ENCODE measurements at places on chromosomes 16 and 17. TPM values are rescaled to one million over a fixed set of nuclear protein-coding genes. Genes with fewer than 3 reads are reported as not detected.

DNA sequence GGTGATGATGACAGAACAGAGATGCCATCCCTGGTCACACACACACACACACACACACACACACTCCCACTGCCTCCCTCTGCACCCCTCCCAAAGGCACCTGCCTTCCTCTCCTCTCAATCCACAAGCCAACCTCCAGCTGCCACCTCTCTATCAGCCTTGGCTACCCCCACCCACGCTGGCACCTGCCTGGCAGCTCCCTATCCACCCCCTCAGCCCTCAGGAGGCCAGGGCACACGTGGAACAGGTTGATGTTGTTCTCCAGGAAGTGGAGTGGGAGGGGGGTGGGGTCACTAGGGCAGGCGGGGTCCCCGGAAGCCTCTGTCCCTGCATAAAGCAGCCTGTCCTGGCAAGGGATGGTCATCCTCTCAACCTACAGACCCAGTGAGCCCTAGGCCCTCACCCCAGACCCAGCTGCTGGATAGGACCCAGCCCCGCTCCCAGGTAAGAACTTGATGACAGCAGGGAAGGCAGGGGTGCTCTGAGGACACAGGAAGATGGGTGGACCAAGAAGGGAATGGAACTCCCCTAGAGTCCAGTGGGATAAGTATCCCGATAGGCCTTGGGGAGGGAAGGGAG lies at the start of gene GSDMA:
Gene GSDMA (plus strand): TSS at position 363 of the 579 bp plus-strand sequence. CDS start 2,684 bp downstream, outside the sequence.
- no peak within 1 kb of the TSS for H3K4me3 ChIP-seq
- H3K27me3 ChIP-seq: peaks cover 14% of the 10 kb centered on the region
- H3K4me1 ChIP-seq: peaks cover 12% of the 10 kb centered on the region
- H3K36me3 ChIP-seq: peaks cover 4% of the 10 kb centered on the region
- no peak within 1 kb of the TSS for H3K27ac ChIP-seq

GRCh38 chr17:79414063-79414792 lies 196.6 kb downstream of the RBFOX3 start:
- no peaks in the 10 kb centered on the region for H3K36me3 ChIP-seq
- no peak for DNase-seq
- no peak overlapping the region for H3K27ac ChIP-seq
- peaks cover 2% of the 10 kb centered on the region for H3K27me3 ChIP-seq
- H3K4me3 ChIP-seq: no peak overlapping the region

GRCh38 chr16:48076455-48077012 lies 79.3 kb downstream of the ABCC12 start:
- H3K4me3 ChIP-seq: no peak overlapping the region
- no peak for DNase-seq
- H3K36me3 ChIP-seq: peaks cover 4% of the 10 kb centered on the region

SCN4A gene
- 0.95 TPM for total RNA-seq

- no peaks in the 10 kb centered on the region for H3K4me1 ChIP-seq
- peaks cover 23% of the 10 kb centered on the region for H3K36me3 ChIP-seq
- peaks cover 7% of the 10 kb centered on the region for H3K27me3 ChIP-seq
Observed at GRCh38 chr17:3828151-3828851, 17.7 kb downstream of the NCBP3 start.

DNA sequence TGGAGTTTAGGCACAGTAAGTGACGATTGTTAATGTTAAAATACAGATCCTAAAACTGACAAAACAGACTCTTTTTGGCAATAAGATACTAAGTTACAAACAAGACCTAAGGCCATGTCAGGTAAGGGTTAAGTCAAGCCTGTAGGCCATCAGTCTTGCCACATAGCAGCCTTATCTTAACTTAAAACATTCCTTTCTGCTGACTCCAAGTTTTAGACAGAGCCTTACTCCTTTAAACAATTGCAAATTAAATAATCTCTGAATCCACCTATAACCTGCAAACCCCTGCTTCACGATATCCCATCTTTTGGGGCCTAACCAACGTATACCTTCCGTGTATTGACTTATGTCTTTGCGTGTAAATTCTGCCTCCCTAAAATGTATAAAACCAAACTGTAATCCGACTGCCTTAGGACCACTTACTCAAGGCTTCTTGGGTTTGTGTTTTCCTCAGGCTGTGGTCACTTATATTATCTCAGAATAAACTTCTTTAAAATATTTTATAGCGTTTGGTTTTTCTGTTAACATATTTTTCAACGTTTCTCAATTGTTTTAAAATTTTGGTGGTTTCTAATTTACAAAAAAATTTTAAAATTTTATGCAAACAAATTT lies 64.4 kb downstream of the EFCAB5 start:
- no peak for DNase-seq
- H3K36me3 ChIP-seq: no peaks in the 10 kb centered on the region
- no peaks in the 10 kb centered on the region for H3K27me3 ChIP-seq
- H3K27ac ChIP-seq: no peak overlapping the region

DNA sequence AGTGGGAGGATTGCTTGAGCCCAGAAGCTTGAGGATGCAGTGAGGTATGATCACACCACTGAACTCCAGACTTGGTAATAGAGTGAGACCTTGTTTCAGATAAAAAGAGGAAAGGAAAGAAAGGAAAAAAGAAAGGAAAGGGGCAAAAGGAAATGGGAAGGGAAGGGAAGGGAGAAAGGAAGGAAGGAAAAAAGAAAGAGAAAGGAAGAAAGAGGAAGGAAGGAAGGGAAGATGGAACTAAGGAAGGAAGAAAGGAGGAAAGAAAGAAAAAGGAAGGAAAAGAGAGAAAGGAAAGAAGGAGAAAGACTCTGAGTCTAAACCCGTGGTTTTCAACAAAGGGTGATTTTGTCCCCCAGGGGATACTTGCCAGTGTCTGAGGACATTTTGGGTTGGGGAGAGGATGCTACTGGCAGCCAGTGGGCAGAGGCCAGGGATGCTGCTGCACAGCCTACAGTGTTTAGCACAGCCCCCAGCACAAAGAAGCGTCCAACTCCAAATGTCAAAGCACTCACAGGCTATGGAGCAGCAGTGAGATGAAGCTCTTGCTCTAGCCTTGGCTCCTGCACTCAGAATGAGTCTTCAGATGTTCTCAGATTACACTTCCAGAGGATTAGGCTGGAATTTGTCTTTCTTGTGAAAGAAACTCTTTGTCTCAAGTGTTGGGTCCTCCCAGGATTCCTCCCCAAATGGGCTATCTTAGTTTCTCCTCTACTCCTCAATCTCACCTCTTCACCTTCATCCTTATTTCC lies 64.2 kb downstream of the BMERB1 start:
- H3K4me3 ChIP-seq: no peak overlapping the region
- H3K36me3 ChIP-seq: peaks cover 10% of the 10 kb centered on the region
- peak overlapping the region; percentile 72 for H3K27ac ChIP-seq
- H3K27me3 ChIP-seq: peaks cover 2% of the 10 kb centered on the region

GRCh38 chr16:71367241-71367976 lies 8.9 kb downstream of the CALB2 start:
- DNase-seq: peak; percentile 86
- no peak overlapping the region for H3K27ac ChIP-seq
- H3K4me1 ChIP-seq: no peaks in the 10 kb centered on the region

SDK2 gene
- 2.4 TPM for total RNA-seq

BCAR1 gene
- total RNA-seq: 182 TPM

GRCh38 chr17:45021607-45022287 lies 29.7 kb downstream of the DCAKD start:
- peaks cover 5% of the 10 kb centered on the region for H3K36me3 ChIP-seq
- peaks cover 16% of the 10 kb centered on the region for H3K27me3 ChIP-seq
- peak overlapping the region; percentile 65 for H3K4me3 ChIP-seq
- peaks cover 17% of the 10 kb centered on the region for H3K4me1 ChIP-seq

DNA sequence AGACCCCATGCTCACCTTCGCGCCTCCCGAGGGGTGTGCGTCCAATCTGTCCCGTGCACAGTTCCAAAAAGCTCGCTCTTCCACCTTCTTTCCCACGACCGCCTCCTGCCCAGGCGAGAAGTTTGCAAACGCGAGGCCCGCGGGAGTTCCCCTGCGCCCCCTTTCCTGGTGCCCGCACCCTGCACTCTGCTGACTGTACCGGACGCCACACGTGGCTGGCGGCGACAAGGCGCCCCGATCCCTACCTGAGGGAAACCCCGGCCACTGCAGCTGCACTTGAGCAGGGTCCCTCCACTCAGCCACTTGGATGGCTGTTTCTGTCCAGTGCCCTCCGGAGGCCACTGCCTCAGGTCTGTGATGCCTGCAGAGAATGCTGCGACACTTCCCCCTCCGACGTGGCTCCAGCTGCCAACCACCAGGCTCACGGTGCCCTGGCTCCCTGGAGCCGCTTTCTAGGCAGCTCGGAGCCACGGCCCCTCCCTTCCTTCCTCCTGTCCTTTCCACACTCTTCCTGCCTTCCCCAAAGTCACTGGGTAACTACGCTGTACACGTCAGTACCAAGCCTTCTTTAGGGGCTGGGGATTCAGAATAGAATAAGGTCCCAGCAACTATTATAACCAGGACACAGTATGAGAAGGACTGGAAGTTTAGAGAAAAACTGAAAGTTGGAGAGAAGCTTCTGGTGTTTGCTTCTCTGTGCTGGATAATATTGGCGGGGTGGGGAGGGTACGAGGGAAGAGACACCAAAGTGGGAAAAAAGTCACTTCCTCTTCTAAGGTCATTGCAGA lies at the start of gene MLKL:
Gene MLKL (minus strand): TSS at position 425 of the 788 bp plus-strand sequence. CDS start 5,105 bp downstream, outside the sequence.
- no peaks in the 10 kb centered on the region for H3K36me3 ChIP-seq
- peak within 1 kb of the TSS; percentile 70 for H3K27ac ChIP-seq
- peaks cover 3% of the 10 kb centered on the region for H3K27me3 ChIP-seq
- peak within 1 kb of the TSS; percentile 96 for H3K4me3 ChIP-seq
- H3K4me1 ChIP-seq: peaks cover 19% of the 10 kb centered on the region
- peak; percentile 43 for DNase-seq

EPOP gene
- total RNA-seq: 1.3 TPM

MKS1 gene
- total RNA-seq: 27.8 TPM

- peaks cover 21% of the 10 kb centered on the region for H3K27me3 ChIP-seq
- DNase-seq: peak; percentile 70
- H3K4me1 ChIP-seq: peaks cover 7% of the 10 kb centered on the region
Observed at GRCh38 chr16:89918453-89919347, at the start of gene MC1R. Gene MC1R (plus strand): TSS chr16:89918862. CDS start chr16:89919259, 397 bp downstream.

DNA sequence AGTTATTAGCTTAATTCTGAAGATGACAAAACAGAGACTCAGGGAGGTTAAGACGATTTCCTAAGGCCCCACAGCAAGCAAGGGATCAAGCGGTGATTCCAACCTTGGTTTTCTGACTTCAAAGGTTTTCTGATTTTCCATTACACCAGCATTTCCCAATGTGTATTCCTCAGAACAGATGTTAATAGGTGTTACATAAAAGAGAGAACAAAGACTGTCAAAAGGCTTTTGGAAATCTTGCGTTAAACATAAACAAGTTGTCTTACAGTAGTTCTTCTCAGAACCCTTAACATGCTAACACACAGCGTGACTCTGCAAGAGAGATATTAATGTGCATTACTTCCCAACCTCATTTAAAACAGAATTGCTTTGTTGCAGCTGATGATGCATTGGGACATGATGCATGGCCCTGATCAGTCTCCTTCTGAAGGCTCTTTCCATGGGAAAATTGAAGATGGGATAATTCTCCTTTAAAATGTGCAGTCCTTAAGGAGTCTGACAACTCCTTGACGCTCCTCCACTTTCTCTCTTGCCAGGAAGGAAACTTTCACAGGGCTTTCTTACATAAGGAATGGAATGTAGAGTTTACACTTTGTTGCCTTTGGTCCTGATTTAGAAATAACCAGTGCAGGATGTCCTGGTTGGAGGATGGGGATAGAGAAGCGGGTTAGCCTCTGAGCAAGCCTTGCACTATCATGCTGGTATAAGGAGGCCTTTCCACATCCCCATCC lies 21.5 kb upstream of the MMD start:
- H3K27ac ChIP-seq: no peak overlapping the region
- H3K4me1 ChIP-seq: peaks cover 8% of the 10 kb centered on the region
- no peak overlapping the region for H3K4me3 ChIP-seq
- no peaks in the 10 kb centered on the region for H3K36me3 ChIP-seq

DNA sequence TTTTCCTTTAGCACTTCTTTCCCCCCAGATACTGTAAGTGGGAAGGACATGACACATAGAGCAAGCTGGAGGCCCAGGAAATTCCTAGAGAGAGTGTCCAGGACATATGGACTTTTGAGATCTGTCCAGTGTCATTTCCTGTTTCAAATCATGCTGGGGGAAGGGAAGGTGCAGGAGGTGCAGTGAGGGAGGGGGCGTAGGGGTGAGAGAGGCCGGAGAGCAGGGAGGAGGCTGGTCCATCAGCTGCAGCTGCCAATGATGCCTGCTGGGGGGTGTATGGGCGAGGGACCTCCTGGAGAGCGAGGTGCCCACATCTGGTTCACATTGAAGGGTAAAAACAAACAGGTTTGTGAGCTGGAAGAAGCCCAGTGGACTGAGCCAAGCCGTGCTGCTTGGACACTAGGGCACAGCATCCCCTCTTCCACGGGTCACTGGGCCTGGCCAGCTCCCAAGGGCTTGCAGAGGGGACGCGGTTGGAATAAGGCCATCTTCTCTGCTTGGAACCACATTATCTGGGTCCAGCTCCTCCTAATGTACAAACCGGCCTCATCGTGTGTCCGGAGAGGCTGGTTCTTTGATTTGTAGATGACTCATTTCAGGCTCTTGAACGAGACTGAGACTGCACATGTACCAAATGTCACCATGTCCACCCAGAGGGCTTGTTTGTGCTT lies 70.4 kb upstream of the SMURF2 start:
- H3K27ac ChIP-seq: peak overlapping the region; percentile 48
- peaks cover 17% of the 10 kb centered on the region for H3K4me1 ChIP-seq
- H3K36me3 ChIP-seq: peaks cover under 1% of the 10 kb centered on the region

- no peak overlapping the region for H3K27ac ChIP-seq
- H3K4me3 ChIP-seq: no peak overlapping the region
- DNase-seq: no peak
- no peaks in the 10 kb centered on the region for H3K27me3 ChIP-seq
- no peaks in the 10 kb centered on the region for H3K4me1 ChIP-seq
- no peaks in the 10 kb centered on the region for H3K36me3 ChIP-seq
Observed at GRCh38 chr17:66985338-66986237, 21.1 kb downstream of the CACNG4 start.

GRCh38 chr17:59377410-59377809 lies 46.0 kb downstream of the YPEL2 start:
- peaks cover 5% of the 10 kb centered on the region for H3K27me3 ChIP-seq
- H3K4me3 ChIP-seq: no peak overlapping the region
- H3K27ac ChIP-seq: no peak overlapping the region
- H3K4me1 ChIP-seq: peaks cover 25% of the 10 kb centered on the region
- DNase-seq: no peak

GRCh38 chr16:119835-120491 lies 18.5 kb downstream of the NPRL3 start:
- peaks cover 2% of the 10 kb centered on the region for H3K27me3 ChIP-seq
- peaks cover 19% of the 10 kb centered on the region for H3K36me3 ChIP-seq
- H3K4me1 ChIP-seq: no peaks in the 10 kb centered on the region
- no peak overlapping the region for H3K4me3 ChIP-seq

TMEM235 gene
- total RNA-seq: 21.1 TPM

GRCh38 chr16:15051387-15051951 lies 4.4 kb downstream of the NTAN1 start:
- DNase-seq: no peak
- H3K36me3 ChIP-seq: peaks cover 17% of the 10 kb centered on the region
- no peak overlapping the region for H3K27ac ChIP-seq
- peaks cover 9% of the 10 kb centered on the region for H3K27me3 ChIP-seq
- H3K4me3 ChIP-seq: no peak overlapping the region

- peaks cover 12% of the 10 kb centered on the region for H3K36me3 ChIP-seq
- H3K4me3 ChIP-seq: no peak overlapping the region
- no peak overlapping the region for H3K27ac ChIP-seq
Observed at GRCh38 chr17:39660011-39660360, 5.2 kb upstream of the TCAP start.

- DNase-seq: no peak
- no peak overlapping the region for H3K27ac ChIP-seq
- peaks cover 8% of the 10 kb centered on the region for H3K27me3 ChIP-seq
- no peak overlapping the region for H3K4me3 ChIP-seq
- H3K36me3 ChIP-seq: no peaks in the 10 kb centered on the region
Observed at GRCh38 chr17:30549864-30550511, 72.8 kb downstream of the GOSR1 start.
